ENCODE measurements at places on chromosomes 16 and 17.

DNA sequence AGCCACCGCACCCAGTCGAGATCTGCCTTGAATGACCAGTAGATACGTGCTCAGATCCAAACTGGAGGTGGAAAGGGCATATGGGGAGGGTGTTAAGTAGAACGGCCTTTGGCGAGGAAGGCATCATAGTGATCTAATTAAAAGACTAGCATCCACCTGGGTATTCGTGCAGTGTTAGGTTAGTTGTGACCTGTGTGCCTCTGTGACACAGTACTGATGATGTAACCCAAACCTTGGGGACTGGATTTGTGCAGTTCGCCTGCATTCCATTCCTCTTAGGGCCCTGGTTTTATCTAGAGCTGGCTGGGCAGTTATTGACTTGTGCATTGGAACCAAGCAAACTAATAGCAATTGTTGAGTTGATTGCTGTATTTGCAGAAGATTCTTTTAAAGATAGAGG lies 47.9 kb downstream of the SNX29 start:
- DNase-seq: no peak

GRCh38 chr17:65177901-65178300 lies 40.7 kb downstream of the RGS9 start:
- no peak for DNase-seq

GRCh38 chr17:10936931-10937330 lies 99.0 kb upstream of the PIRT start:
- no peak for DNase-seq

DNA sequence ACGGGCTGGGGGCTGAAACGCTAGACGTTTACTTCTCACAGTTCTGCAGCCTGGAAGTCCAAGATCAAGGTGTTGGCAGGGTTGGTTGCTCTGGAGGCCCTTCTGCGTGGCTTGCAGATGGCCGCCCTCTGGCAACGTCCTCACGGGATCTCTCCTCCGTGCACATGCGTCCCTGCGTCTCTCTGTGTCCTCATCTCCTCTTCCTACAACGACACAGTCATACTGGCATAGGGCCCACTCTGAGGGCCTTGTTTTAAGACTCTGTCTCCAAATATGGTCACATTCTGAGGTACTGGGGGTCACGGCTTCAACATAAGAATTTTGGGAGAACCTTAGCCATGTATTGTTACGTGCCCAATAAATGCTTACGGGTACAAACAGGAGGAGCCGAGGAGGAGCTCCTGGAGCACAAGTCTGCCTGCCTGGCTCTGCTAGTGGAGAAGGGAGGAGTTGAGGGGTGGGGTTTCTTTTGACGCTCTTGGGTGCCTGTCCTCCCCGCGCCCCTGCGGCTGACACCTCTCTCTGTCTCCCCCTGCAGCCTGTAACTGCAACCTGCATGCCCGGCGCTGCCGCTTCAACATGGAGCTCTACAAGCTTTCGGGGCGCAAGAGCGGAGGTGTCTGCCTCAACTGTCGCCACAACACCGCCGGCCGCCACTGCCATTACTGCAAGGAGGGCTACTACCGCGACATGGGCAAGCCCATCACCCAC lies 141.1 kb downstream of the NTN1 start:
- DNase-seq: peak; percentile 17

GRCh38 chr17:18181358-18181757 lies 2.3 kb upstream of the ALKBH5 start:
- DNase-seq: no peak

DNA sequence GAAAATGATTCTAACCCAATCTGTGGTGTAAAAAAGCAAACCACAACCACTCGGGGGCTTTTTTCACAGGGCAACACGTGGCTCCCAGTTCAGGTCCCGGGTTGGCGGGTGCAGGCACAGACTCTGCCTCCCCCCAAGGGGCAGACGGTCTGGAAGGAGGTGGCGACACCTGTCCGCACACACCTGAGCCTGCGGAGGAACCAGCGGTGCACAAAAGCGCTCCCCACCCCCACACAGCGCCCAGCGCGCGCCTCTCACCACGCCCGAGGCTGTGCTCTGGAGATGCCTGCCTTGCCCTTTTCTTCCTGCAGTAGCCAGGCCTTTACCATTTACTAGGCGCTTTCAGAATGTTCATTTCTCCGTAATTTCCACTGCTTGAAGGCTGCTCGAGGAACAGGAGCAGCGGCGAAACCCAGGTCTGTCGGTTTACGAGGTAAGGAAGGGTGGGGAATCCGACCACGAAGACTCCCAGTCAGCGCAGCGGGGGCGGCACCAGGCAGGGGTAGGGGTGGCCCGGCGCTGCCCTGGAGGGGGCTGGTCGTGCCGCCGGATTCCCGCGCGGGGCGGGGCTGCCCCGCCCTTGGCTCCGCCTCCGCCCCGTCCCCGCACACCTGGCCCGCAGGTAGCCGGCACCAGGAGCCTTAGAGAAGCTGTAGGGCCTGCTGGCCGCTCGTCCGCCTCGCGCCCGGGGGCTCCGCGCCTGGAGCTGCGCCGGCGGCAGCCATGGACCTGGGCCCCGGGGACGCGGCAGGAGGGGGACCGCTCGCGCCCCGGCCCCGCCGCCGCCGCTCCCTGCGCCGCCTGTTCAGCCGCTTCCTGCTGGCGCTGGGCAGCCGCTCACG lies at the start of gene USP43:
USP43 (plus strand) TSS at position 608 of the 842 bp plus-strand sequence; CDS start at position 724, 116 bp downstream.
- peak; percentile 55 for DNase-seq

Data from WERI-Rb-1 (cell line).